ENCODE measurements at places on chromosomes 4 and X. TPM values are rescaled to one million over a fixed set of nuclear protein-coding genes. Genes with fewer than 3 reads are reported as not detected.

GRCh38 chr4:101259876-101260275, 87.5 kb downstream of the PPP3CA start:
- no peaks in the 10 kb centered on the region for H3K36me3 ChIP-seq
- peak overlapping the region; percentile 6 for H3K27ac ChIP-seq
- H3K4me3 ChIP-seq: no peak overlapping the region

DNA sequence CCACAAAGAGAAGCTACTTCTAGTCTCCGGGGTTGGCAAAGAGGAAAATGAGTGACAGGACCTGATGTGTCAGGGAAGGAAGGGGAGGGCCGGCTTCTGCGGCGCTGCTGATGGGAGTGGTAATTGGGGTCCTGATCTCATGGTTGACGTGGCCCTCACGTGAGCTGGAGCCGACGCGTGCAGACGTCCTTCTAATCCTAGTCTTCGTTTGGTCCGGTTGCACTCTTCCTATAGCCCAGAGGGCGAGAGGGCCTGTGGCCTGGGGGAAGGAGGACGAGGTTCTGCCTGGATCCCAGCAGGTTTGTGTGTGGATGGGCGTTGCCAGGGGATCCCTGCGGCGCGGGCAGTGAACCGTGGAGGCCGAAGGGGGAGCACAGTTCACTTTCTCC, at the start of gene ARMCX1:
ARMCX1 (plus strand) TSS at position 186 of the 389 bp plus-strand sequence. CDS start 2,384 bp downstream, outside the sequence.
- H3K27me3 ChIP-seq: no peaks in the 10 kb centered on the region
- H3K36me3 ChIP-seq: no peaks in the 10 kb centered on the region
- no peaks in the 10 kb centered on the region for H3K4me1 ChIP-seq
- peak within 1 kb of the TSS; percentile 51 for H3K4me3 ChIP-seq
- H3K27ac ChIP-seq: peak within 1 kb of the TSS; percentile 81
- no peak for DNase-seq

DNA sequence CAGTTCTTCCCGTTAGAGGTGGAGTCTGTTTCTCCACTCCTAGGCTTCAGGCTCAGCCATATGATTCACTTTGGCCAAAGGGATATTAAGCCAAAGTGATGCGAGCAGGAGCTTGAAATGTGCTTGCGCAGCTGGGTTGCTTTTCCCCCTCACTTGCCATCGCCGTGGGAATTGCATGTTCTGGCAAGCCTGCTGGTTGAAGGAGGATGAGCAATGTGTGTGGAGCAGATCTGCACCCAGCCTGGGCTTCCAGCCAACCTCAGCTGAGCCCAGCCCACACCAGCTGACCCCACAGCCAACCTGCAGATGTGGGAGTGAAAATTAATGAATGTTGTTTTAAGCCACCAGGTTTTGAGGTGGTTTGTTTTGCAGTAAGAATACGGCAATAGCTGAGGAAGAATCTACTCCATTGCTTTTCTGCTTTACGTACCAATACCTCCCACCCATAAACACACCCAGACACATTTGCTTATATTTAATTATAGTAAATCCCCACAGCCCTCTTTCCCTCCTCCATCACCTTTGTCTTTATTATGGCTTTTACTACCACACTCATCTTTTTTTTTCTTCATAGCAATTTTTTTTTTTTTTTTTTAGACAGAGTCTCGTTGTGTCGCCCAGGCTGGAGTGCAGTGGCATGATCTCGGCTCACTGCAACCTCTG, 132.8 kb upstream of the FUNDC1 start:
- H3K4me3 ChIP-seq: no peak overlapping the region
- H3K36me3 ChIP-seq: no peaks in the 10 kb centered on the region
- no peak overlapping the region for H3K27ac ChIP-seq
- no peaks in the 10 kb centered on the region for H3K4me1 ChIP-seq
- DNase-seq: no peak
- no peaks in the 10 kb centered on the region for H3K27me3 ChIP-seq

PAGE1 gene
- not detected for total RNA-seq

KDM6A gene
- total RNA-seq: 44.2 TPM

PPP1R2C gene
- not detected for total RNA-seq

AREG gene
- total RNA-seq: 16.9 TPM

All from vagina (tissue), 2 donors.